Occipital lobe (tissue), 3 donors: ENCODE measurements at places on chromosomes 6 and 20. TPM values are rescaled to one million over a fixed set of nuclear protein-coding genes. Genes with fewer than 3 reads are reported as not detected.

DNA sequence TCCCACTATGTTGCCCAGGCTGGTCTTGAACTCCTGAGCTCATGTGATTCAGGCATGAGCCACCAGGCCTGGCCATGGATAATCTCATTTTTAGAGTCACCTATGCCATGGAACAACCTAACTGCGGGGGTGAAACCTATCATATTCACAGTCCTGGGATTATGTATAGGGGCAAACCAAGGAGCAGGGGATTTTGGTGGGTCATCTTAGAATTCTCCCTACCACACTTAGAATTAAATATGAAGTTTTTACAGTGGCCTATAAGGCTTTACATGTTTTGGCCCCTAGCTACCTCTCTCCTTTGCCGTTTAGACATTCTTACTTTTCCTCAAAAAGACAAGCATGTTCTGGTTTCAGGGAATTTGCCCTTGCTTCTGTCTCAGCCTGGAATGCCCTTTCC, 20.6 kb upstream of the VEGFA start:
- DNase-seq, result no peak

- no peak for DNase-seq
Observed at GRCh38 chr20:63186528-63187316, 29.2 kb downstream of the YTHDF1 start.

TRIM40 gene
- not detected for total RNA-seq

GRCh38 chr6:13331516-13332348, 3.4 kb upstream of the TBC1D7 start:
- DNase-seq, result no peak

GRCh38 chr20:35698298-35699126, 640 bp downstream of the NFS1 start:
- DNase-seq, result no peak

- no peak for DNase-seq
Observed at GRCh38 chr20:43191946-43192863, 2.5 kb upstream of the PTPRT start.

DNA sequence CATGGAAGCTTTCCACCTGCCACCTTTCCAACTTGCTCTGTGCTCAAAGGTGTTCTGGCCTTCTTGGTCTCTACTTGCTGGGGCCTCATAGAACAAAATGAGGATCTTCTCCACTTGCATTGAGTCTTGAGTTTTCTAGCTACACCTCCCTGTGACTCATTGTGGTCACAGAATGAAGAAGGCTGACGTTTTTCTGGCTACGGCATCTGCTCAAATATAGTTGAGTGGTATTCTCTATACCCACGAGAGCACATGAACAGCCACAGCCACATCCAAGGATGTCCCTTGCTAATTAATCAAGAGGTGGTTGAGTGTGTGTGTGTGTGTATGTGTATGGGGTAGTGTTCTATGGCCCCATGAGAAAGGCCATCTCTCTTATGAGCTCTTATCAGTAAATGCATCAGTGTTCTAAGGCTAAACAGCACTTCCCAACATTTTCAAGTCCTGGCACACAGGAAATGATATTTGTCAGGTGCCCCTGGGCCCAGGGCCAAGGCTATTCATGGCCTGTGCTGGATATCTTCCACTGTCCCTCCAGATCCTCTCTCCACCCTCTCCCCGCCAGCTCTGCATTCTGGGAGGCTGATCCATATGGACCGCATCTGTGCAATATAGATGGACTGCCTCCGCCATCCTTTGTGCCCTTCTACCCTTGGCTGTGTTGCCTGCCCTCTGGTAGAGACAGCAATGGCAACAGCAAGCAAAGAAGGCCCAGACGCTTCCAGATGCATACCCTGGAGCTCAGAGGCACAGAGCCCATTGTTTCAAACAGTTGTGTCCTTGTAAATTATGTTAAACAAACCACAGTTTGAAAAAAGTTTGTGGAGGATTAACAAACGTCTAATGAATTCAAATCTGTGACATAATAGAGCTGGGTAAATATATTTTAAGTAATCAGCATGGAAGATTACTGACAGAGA, 150.2 kb downstream of the LRFN2 start:
- no peak for DNase-seq

C20orf202 gene
- total RNA-seq, result 0.16 TPM

DNA sequence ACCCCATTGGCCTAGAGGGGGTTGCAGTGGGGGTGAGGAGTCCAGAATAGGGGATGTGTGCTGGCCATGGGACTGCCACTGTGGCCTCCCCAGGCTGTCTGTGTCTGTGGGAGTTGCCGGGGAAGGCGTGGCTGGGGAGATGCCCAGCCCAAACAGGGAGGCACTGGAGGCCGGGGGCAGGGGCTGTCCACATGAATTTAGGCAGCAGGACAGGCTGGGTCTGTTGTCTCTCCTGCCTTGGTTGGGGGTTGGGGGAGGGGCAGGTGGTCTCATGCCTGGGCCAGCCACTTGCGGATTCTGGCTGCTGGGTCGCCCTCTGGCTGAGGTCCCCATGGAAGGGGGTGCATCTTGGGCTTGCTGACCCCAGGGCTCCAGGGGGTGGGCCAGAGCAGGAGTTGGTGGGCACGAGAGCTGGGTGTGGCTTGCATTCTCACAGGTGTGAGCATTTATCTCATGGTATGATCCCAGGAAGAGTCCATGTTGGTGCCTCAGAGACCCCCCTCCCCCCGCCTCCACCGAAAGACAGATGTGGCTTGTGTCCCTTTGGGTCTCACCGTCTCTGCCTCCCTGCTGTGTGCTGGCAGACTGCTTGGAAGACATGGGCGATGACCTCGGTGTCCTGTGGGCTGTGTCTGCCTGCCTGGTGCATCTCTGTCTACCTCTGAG, 4.0 kb downstream of the SOX18 start:
- no peak for DNase-seq

HACE1 gene
- 48.7 TPM for total RNA-seq

GRCh38 chr6:14924126-14925024, 321.5 kb upstream of the JARID2 start:
- no peak for DNase-seq
